NCI-H1105 (cell line): ENCODE measurements at places on chromosomes 3 and 15.

DNA sequence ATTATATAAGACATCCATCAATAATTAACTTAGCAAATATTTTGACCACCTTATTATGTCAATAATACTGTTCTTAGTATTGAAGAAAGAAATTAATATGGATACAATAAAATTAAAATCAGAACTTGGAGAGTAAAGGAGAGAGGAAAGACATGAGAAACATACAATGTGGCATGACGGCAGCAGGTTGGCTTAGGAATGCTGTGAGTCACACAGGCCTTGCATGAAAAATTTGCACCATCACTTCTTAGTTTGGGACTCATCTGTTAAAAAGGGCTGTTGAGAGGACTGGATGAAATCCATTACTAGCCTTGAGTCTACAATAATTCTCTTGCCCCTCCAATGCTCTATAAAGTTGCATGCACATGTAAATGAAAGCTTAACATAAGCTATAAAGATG is 880.8 kb downstream of the ROBO1 start:
- DNase-seq: no peak

DNA sequence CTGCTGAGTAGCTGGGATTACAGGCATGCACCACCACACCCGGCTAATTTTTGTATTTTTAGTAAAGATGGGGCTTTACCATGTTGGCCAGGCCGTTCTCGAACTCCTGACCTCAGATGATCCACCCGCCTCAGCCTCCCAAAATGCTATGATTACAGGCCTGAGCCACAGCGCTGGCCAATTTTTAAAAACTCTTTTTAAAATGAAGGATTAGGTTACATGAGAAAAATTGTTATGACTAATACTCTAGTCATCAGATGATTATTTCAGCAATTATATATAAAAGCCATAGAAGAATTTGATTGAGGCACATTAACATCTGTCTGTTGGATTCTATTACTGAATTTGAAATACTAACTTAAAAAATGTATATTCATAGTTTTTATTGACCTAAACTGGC is 134.1 kb upstream of the MNS1 start:
- no peak for DNase-seq

DNA sequence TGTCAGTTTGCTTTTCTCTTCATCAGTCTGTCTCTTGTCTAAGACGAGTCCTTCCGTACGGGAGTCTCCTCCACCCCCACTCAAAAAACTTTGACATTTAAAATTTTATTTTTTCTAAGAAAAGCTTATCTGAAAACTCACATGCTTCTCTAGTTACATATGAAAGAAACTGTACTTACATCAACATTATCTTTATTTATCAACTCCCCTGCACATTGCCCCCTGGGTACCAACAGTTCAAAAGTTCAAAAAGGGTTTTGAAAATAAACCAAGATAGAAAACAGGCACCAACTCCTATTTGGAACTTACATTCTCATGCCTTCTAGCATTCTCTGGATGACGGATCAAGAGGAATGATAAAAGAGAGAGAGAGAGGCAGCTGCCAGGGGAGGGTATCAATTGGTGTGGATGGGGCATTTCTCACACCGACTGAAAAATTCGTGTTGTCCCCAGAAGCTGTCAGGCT is 182.5 kb downstream of the FOXP1 start:
- DNase-seq: no peak

DNA sequence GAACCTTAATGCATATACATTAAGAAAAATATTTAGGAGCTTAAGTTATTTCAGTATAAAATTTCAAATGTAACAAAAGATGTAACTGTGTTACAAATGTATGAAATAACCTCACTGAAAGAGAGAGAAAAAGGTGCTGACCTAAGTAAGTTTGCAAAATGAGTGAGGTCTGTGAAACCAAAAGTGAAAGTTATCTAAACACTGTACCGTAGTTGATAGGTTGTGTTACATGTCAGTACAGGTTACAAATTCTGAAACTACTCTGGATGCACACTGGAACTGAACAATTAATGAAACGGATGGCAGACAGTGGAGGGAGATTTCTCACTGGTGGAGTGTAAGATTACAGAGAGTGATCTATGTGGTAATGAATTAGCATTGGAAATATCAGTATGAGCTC is 420.7 kb downstream of the ZNF385D start:
- DNase-seq: no peak

DNA sequence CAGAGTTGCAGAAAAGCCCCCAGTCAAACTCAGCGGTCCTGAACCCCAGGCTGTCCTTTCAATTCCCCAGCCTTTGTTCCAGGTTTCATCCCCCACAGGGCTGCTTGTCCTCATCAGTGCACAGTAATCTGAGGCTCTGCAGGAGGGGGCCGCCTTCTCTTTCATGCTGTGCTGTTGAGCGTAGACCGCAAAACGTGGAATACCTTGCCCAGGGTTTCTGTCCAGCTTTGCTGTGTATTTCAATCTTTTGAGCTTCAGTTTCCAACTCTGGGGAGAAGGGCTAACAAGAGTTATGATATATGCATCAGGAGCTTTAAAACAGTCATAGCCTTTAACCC is 64.8 kb downstream of the FAM43A start:
- no peak for DNase-seq

- no peak for DNase-seq
These were observed 15.9 kb upstream of the MRPL3 start for GRCh38 chr3:131518680-131519079.

GRCh38 chr3:189995129-189995528 is 125.6 kb downstream of the P3H2 start:
- DNase-seq: no peak

GRCh38 chr15:76663529-76663928 is 241.6 kb downstream of the SCAPER start:
- no peak for DNase-seq

DNA sequence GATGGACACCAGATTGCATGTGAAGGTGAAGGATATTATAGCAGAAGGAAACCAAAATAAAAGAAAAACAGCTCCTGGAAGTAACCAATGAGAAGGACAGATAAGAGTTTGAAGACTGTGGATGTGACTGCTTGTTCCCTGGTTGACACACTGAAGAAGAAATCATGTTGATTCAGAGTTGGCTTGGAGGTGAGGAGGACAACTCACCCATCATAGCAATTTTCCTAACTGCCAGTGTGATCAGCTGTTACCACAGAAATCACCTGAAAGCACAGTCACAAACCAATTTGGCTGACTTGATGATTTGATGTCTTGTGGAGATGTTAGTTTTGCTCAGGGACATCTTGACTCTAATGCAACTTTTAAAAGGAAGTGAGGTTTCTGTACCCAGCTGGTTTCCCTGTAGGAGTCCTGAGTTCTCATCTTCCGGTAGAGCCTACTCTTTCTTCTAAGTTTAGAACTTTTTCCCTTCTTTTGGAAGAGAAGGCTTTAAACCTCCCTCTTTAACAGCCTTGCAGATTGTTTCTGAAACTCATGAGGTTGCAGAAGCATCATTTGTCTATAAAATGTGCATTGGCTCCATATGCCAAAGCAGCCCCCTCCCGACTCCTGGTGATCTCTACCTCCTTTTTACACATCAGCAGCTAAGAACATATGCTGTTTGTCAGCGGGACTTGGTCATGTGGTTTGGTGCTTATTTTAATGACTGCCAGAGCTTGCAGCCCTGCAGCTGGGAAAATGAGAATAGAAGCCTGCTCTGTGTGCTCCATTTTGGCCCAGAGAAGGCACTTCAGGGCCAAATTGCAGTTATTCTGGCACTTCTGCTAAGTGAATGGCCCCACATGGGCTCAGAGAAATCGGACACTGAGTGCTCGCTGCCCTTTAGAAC is 10.3 kb downstream of the ATG7 start:
- DNase-seq: no peak

- DNase-seq: no peak
These were observed 703.2 kb upstream of the CCDC54 start for GRCh38 chr3:106673926-106674569.
